Tongue (tissue), 3 donors: ENCODE measurements at places on chromosomes 2 and 18. TPM values are rescaled to one million over a fixed set of nuclear protein-coding genes. Genes with fewer than 3 reads are reported as not detected.

ERICH2 gene
- 1.6 TPM for total RNA-seq

DQX1 gene
- total RNA-seq: 2.5 TPM

PHOSPHO2 gene
- total RNA-seq: 5.0 TPM

UGT1A5 gene
- total RNA-seq: 0.51 TPM

SFXN5 gene
- total RNA-seq: 7.3 TPM

MEP1B gene
- 0.10 TPM for total RNA-seq

VWA3B gene
- 0.10 TPM for total RNA-seq

IL1RN gene
- 44.7 TPM for total RNA-seq

ANKRD30BL gene
- total RNA-seq: 0.31 TPM

RNASEH1 gene
- 22.2 TPM for total RNA-seq

DNA sequence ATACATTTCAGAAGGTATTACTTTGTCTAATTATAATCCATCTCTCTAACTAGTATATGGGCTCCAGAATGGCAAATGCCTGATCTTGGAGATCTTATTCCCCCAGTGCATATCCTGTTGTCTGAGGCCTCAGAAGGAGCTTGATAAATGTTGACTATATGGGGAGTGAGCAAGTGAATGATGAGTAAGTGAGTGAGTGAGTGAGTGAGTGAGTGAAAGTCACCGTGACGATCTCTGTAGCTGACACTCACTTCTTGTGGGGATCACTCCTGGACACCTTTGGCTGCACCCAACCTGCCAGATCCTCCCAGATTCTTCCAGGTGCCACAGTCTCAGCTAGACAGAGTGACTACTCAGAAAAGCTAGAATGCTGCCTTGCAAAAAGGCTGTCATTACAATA lies 2.8 kb downstream of the XDH start:
- no peak for DNase-seq

DNA sequence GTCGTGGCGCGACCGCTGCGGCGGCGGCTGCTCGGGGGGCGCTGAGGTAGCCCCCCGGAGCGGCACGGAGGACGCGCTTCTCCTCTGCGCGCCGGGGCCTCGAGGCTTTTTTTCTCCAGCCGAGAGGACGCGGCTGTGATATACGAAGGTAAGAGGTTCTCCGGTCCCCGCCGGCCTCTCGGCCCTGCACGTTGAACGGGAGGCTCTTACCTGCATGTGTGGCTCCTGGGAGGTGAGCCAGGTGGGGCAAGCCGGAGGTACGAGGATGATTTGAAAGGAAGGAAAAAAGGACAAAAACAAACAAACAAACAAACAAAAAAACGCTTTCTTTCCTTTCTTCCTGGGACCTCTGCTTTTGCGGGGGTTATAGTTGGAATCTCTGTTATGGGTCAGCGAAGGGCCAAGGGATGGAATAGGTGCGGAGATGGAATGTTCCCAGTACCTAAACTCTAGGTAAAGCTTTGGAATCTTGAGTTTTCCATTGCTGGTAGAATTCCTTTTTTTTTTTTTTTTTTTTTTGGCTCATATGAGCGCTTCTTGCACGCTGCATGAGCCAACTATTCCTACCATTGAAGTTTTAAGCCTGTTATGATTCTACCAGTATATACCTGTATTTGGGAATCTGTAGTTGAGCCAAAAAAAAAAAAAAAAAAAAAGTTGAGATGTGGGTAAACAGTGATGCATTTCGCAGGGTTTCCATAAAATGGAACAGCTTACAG lies 674 bp downstream of the PTPN4 start:
- no peak for DNase-seq

DNA sequence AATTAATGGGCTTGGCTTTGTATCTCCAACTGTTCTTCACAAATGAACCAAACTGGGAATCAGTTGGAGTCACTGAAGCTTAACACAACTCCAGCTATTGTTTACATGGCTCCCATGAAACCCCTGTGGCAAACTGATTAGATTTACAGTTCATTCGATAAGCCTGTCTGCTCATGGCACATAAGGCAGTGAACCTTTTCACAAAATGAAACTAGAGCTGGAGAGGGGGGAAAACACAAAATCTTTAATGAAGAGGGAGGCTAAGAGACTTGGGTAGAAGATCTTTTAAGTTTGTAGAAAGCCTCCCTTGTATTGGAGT lies 11.6 kb upstream of the ITGA6 start:
- peak; percentile 36 for DNase-seq

- no peak for DNase-seq
Measured at GRCh38 chr2:69764286-69765095, 22.6 kb downstream of the ANXA4 start.

- DNase-seq: no peak
Measured at GRCh38 chr2:42601076-42601475, 32.6 kb downstream of the MTA3 start.

DNA sequence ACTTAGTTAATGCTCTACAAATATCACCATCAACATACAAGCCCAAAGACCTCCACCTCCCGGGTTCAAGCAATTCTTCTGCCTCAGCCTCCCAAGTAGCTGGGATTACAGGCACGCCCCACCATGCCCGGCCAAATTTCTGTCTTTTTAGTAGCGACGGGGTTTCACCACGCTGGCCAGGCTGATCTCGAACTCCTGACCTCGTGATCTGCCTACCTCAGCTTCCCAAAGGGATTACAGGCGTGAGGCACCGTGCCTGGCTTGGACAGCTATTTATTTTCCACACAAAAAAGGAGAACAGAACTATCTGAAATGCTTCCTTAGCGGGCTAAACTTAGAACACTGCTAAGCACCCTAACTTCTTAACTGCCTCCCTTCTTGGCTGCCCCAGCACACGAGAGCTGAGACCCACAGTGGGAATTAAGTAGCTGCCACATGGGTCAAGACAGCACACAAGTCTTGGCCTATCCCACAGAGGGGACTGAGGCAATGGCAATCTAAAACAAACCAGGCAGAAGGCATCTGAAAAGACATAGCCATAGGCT lies 24.8 kb downstream of the CYTIP start:
- DNase-seq: no peak

DNA sequence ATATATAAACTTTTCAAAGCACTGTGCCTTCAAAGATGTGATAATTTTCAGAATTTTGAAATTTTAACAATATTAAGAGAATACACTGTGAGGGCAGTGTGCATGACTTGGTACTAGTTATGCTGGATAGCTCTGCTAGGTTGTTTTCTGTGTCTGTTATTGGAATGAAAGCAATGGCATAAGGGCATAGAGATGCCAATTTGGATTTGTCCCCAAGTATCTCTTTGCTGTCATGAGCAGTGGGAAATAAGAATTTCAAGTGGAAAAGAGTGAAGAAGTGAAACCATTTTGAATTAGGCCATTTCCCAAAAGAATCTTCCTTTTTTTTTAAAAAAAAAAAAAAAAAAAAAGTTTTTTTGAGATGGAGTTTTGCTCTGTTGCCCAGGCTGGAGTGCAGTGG lies 76.8 kb downstream of the SLC39A10 start:
- no peak for DNase-seq

- no peak for DNase-seq
Measured at GRCh38 chr2:151769606-151770005, 35.3 kb upstream of the NEB start.

- no peak for DNase-seq
Measured at GRCh38 chr2:236172255-236173035, 4.3 kb upstream of the GBX2 start.

DNA sequence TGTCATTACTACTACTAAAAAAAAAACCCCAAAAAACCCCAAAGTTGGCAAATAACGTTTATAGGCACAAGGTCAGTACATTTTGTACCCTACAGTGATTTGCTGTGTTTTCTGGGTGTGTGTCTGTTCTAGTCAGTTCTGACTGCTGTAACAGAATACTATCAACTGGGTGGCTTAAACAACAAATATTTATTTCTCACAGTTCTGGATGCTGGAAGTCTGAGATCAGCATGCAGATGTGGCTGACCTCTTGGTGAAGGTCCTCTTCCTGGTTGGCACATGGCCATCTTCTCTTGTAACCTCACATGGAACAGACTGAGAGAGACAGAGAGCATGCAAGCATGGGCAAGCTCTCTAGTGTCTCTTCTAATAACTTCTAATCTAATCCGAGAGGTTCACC lies 103.1 kb downstream of the CERS6 start:
- no peak for DNase-seq

- DNase-seq: peak; percentile 61
Measured at GRCh38 chr2:95296011-95296410, 1.1 kb upstream of the KCNIP3 start.
